ENCODE measurements at places on chromosomes 5 and 9. TPM values are rescaled to one million over a fixed set of nuclear protein-coding genes. Genes with fewer than 3 reads are reported as not detected.

DNA sequence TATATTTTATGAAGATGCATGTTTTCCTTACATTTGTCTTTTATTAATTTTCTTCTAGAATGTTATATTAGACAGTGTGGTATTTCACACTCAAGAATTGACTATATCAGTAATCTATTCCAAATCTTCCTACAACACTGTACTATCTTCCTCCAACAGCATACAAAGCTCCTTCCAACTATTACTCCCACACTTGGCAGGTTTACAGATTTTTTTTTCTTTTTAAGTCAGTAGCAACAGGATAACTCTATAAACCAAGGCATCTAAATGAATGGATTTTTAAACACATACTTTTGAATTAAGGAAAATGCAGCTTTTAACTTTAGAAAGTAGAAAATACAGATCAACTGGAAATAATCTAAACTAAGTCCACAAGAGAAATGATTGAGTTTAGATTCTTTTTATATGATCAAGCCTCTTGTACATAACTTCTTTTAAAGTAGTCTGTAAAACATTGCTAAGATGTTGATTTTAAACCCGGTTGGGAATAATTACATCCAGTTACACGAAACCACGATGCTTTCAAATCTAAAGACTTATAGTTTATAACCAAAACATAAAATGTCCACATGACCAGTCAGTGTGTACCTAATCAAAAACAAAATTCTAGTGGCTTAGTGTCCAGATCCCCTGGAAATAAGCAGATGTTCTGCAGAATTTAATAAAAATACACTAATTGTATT is 281.6 kb downstream of the ADAMTS6 start:
- no peak for DNase-seq

Gene ACSL6
- polyA plus RNA-seq, result 2.9 TPM

Gene ADAMTS13
- polyA plus RNA-seq, result 10.4 TPM

Gene GHR
- 10.5 TPM for polyA plus RNA-seq

Gene NDST1
- polyA plus RNA-seq, result 45.4 TPM

- no peak for DNase-seq
These were observed 24.6 kb downstream of the TUT7 start for GRCh38 chr9:86329649-86330048.

Gene LCN10
- polyA plus RNA-seq, result 7.8 TPM

DNA sequence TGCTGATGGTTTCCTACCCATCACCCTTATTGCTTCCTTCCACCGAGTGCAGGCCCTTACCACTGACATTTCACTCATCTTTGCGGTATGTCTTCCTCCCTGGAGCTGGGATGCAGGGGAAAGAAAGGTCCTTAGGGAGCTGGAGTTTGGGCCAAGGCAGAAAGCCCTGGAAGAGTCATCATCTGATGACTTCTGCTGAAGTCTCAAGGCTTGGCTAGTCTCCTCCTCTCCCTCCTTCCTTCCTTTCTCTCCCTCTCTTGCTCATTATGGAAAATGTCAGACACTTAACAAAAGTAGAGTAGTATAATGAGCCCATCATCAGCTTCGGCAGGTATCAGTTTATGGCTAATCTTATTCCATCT is 40.0 kb downstream of the LARP1 start:
- DNase-seq, result no peak

Gene PCDHGC5
- 0.39 TPM for polyA plus RNA-seq

Gene CCDC180
- 7.5 TPM for polyA plus RNA-seq

Gene SPACA9
- polyA plus RNA-seq, result 2.5 TPM

Gene SPINK7
- polyA plus RNA-seq, result 0.06 TPM

Gene AGXT2
- polyA plus RNA-seq, result 33.8 TPM

DNA sequence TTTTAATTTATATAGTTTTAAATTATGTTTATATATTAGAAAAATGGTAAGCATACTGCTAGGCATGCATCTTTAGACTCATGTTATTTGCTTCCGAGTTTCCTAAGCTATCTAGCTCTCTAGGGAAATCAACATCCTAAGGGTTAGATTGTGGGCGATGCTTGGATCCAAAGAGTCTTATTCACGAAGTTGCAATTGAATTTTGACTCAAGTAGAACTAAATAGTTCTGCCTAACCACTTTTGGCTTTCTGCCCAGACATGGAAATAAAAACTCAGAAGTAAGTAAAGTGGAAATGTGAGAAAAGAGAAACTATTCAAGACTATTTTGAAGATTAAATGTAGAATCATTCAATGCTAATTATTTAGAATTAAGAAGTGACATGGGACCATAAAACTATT is 440.4 kb downstream of the CDH18 start:
- no peak for DNase-seq

GRCh38 chr9:114771889-114772288 is 34.0 kb downstream of the TNFSF15 start:
- DNase-seq, result no peak

Gene SLC25A2
- 0.04 TPM for polyA plus RNA-seq

DNA sequence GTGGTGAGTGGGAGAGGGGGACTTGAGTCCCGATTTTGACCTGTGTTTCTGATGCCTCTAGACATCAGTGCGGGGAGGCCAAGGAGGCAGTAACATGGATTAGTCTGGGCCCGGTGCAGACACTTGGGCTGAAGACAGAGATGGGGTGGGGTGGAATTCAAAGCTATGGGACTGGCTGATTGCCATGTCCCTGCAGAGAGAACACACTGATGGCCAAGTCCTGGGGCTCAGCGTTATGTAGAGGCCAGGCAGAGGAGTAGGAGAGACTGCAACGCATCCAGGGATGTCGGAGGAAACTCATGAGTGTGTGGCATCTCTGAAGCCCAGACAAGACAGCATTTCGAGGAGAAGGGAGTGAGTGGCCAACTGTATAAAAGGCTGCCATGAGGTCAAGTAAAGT is 30.1 kb downstream of the PSD2 start:
- no peak for DNase-seq

Gene GADD45G
- polyA plus RNA-seq, result 10.5 TPM

DNA sequence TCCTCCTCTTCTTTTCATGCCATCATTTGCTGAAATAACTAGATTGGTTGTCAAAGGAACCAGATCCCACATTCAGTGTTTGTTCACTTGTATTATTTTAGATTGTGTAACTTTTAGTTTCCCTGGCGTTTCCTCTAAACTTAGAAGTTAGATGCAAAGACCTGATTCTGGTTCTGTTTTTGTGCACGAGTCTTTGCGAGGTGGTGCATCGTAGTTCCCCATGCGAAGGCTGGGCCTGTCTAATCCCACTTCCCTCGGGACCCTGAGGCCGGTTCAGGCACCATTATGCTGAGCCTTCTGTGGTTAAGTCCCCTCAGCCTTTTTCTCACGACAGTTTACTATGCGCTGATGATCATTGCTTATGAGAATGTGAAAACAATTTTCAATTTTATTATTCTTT is 219.1 kb upstream of the OTULINL start:
- DNase-seq, result no peak

Gene CDH18
- 1.1 TPM for polyA plus RNA-seq

DNA sequence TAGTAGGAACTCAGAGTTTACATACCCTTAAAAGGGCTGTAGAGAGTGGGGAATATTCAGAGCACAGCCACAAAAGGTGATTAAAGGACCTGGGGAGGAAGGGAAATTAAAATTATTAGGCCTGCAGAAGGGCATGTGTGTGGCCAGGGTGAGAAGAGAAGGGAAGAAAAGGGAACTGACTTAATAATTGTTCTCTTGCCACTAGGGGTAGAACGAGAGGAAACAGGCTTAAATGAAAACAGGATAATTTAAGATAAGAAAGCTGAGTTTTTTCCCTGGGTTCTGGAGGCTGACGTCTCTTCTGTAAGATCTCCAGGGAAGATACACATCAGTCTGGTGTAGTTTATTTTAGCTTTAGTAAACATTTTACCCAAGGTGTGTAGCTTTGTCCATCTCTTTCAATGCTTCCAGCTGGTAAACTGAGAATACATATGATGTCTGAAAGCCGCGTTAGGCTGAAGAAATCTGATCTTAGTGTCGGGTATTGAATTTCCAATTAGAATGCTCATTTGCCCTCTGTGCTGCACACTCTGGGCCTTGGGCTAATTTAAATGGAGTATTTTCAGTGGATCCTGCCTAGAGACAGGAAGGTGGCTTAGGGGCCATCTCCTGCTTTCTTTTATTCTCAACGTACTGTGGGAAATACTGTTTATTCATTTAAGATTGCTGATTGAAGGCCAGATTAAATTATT is 416.8 kb downstream of the TMEM38B start:
- no peak for DNase-seq

Gene ZBED3
- polyA plus RNA-seq, result 16.6 TPM

- DNase-seq, result no peak
These were observed 51.5 kb downstream of the CTNND2 start for GRCh38 chr5:11852717-11853087.

DNA sequence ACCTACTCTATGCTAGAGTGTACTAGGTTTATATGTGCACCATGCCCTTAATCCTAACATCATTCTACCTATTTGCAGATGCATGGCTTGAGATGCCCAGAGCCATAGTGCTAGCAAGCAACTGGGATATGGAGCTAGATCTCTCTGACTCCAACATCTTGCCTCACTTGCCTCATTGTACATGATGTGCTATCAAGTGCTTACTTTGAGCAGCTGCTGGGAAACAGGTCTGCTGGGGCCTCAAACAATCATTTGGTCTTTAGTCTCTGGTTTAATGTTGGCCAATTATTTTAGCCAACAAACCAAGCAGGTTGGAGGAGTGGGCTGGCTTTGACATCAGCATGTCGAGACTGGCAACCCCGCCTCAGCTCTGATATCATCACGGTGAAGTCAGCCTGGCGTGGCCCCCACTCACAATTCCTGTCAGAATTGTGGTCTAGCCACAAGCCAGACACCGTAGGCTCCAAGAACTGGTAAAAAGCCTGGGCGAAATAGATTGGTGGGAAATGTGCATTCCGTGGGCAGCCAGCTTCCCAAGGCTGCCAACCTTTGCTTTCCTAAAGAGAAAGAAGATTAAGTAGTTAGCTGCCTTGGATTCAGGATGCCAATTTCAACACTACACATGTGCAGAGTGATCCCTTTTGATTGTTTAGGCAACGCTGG is 21.1 kb upstream of the GAS1 start:
- no peak for DNase-seq

Gene GBA2
- 127 TPM for polyA plus RNA-seq

GRCh38 chr5:178940569-178941360 is at the start of gene ZNF454:
Gene ZNF454 (plus strand): TSS chr5:178941198. CDS start chr5:178942792, 1,594 bp downstream.
- DNase-seq, result peak; percentile 96

- DNase-seq, result no peak
These were observed 72.8 kb downstream of the SLF1 start for GRCh38 chr5:94691291-94691690.

Gene AK8
- polyA plus RNA-seq, result 2.6 TPM
